Activated naive CD4-positive, alpha-beta T cell (primary cell): ENCODE measurements at places on chromosomes 5 and 9.

GRCh38 chr9:110777196-110777875 is 108.7 kb downstream of the MUSK start:
- DNase-seq, result no peak

GRCh38 chr9:81682797-81683196 is 6.5 kb downstream of the TLE1 start:
- no peak for DNase-seq

DNA sequence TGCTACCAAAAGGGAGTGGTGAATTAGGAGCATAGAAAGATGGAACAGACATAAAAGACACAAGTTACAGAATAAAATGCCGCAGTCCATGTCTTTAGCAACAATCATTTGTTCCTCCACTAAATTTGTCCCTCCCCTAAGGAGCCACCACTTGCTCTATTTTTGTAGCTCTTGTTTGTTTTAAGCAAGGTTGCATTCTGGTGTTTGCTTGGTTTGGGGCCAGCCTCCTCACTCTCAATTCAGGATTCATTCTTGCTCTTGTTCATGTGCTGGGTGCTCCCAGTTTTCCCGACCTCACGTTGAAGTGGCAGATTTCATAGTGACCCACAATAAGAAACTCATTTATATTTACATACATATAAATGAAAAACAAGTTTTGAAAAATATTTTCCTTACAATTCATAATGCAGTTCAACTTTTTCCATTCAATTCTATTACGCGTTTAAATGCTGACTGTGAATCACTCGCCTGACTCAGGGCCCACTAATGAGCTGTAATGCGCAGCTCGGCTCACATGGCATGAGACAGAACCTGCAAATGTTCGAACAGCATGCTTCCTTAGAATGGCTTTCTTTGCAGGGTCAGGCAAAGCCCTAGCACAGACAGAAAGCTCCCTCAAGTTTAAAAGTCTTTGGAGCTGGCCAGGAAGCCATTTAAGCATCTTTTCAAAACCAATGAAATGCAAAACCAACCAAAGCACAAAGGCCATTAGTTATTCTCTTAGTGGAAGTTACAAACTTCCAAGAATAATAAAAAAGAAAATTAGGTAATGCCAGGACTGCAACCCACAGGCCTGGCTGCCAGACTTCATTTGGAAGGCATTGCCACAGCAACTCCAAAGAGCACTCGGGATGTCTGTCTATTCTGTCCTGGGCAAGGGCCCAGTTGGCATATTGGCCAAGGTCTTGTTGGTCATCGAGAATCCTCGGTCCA is 41.7 kb downstream of the RETREG1 start:
- no peak for DNase-seq

GRCh38 chr9:89095761-89096528 is 82.7 kb downstream of the SHC3 start:
- no peak for DNase-seq

DNA sequence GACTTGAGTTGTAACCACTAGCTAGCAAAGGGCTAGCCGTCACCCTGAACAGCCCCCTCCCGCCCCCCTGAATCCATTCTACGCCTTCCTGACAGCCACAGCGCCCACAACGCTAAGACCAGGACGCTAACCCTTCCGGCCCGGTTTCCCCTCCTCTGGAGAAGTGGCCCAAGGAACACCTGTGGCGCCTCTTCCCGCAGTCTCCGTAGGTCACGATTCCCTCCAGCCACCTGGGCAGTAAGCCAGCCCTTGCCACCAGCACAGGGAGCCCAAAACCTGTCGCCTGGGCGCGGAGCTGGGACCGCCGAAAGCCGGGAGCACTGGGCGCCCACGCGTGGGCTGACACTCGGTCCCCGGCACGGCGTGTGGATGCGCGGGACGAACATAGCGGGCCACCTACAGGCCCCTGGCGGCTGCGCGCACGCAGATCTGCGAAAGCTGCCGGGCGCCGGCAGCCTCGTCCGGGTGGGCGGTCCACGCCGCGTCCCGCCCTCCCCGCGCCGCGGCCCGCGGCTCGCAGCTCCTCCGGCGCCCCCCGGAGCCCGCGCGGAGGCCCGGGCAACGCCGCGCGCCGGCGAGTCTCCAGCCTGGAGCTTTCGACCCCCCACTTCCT is 596 bp downstream of the IRF1 start:
- peak; percentile 60 for DNase-seq

DNA sequence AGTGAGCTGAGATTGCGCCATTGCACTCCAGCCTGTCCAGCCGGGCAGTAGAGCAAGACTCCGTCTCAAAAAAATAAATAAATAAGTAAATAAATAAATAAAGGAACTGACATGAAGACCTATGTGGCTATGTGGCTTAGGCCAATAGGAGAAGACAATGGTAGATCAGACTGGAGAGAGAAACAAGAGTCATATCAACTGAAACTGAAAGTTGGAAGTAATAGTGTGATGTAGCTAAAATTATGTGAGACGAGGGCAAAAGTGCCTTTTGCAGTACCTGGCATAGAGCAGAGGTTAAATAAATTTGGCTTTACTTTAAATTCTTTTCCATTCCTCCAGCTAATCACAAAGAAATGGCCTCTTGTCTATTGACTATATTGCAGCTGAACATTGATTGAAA is 7.3 kb downstream of the FBP2 start:
- no peak for DNase-seq

- no peak for DNase-seq
These were observed 109.3 kb upstream of the TMEM161B start for GRCh38 chr5:88377705-88378656.

- DNase-seq, result no peak
These were observed 130.7 kb downstream of the PRKACG start for GRCh38 chr9:68883224-68883623.

DNA sequence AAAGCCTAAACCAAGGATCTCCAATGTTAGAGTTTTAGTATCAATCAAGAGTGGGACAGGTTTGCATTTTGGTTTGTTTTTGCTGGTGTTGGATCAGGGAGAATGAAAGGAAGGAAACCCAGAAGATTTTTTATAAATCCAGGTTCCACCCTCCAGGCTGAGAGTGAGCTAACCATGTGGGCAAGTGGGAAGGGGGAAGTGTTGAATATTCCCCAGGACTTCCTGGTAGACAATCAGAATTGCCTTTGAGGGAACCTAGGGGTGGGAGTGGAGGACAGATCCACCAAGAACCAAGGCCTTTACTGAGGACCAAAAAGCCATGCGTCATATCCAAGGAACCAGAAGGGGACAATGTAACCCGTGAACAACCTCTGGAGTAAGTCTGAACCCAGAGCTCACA is 33.5 kb upstream of the PIK3R1 start:
- DNase-seq, result no peak

DNA sequence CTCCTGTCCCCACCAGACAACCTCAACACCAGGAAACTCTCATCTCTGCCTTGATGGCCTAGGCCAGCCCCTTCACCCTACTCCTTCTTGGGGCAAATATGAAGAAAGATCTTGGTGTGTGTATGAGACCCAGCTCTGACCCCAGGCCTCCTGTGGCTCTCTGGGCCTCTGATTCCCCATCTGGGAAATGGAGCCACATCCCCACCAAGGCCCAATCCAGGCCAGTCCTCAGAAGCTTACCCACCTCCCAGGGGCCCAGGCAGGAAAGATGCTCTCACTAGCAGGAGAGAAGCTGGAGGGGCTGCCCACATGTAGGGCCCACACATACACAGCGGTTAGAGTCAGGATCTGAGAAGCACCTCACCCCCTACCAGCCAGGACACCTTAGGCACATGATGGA is 38.9 kb downstream of the BICD2 start:
- DNase-seq, result no peak

DNA sequence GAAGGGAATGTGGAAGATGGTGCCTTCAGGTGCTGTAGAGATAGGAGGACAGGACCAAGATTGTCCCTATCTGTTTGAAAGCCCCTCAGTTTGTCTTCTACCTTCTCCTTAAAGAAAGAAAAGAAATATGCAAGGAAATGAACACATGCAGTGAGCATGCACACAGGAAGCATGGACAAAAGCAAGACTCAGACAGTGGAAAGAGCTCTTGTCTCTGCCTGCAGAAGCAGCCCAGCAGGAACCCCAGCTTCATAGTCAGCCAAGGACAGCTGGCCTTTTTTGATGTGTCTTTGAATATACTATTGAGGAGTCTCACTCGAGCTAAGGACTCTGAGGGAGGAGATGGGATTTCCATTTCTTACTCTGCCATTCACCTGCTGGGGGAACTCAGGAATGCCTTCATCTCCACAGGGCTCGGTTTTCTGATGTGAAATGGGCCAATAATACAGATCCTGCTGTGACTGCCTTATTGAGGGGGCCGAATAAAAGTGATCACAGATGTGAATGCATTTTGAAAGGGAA is 132.5 kb upstream of the ADRA1B start:
- no peak for DNase-seq

DNA sequence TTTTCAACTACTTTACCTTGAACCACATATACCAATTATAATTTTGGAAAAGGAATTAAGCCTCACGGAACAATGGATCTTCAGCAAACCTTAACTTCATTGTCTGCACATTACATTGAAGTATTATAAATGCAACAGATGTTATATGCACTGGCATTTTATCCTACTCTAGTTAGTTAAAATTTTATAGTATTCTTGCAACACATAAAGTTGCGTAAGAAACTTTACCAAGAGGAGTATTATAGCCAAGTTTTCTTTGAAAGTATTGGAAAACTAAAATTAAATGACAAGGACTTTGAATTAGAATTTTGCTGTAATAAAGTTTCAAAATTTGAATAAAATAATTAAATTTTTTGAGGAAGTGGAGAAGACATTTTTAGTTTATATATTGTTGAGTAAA is 63.4 kb upstream of the SREK1 start:
- no peak for DNase-seq

DNA sequence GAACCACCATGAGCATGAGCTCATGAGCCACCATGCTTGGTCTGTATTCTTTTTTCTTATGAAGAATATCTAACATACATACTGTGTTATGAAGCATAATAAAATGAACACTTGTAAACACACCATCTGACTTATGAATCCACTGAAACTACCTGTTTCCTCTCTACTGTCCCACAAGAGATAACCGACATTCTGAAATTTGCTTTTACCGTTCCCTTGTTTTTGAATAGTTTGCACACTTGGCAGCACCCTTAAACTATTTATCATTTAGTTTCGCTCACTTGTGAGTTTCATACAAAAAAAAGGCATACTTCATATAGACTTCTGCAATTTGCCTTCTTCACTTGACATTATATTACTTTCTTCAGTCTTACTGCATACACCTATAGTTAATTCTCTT is 8.9 kb downstream of the LARS1 start:
- DNase-seq, result no peak

DNA sequence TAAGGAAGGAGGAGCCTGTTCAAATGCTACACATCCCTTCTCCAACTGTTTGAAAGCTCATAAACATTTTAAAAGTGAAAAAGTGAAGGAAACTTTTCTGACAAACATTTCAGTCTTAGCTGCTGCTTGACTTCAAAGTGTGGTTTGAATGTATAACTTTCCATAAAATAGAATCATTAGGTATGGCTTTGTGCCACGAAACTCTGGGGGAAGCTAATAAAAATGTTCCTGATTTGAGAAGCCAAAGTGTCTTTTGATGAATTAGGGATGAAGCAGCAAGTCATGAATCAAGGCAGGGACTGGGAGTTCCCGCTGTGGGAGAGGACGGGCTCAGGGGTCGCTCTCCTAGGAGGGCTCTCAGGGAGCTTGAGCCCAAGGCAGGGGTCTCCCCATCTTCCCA is 15.3 kb downstream of the MVB12B start:
- no peak for DNase-seq

DNA sequence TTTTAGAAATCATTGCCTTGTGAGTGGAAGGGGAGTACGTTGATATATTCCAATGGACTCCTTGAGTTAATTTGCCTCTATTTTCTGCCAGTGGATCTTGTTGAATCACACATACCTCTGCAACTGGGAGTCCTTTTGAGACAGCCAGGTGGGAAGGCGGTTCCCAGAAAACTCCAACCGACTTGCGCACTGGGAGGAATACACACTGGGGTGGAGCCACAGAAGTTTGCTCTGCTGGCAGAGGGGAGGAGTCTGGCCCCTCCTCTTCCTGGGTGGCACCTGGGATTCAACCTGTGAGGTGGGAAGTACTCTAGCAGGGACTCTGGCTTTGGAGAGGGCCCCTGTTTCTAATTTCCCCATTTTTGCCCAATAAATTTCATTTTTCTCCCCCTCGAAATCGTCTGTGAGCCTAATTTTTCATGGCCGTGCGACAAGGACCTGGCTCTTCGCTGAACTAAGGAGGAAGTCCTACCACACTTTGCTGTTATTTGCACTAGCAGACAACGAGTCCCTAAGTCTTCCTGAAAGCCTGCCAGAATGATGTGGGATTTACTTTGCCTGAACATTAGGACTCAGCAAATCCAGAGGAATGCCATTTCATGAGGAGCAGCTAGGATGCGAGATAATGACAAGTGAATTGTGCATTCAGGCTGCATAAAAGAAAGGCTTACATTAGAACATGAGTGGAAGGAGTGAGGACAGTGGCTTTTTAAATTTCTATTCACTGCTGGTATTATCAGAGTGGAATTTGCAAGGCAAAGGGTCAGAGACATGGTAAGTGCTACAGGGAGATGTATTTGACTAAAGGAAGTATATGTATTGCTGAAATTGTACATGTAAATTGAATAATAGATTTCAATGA is 67.2 kb downstream of the PRLR start:
- DNase-seq, result no peak

DNA sequence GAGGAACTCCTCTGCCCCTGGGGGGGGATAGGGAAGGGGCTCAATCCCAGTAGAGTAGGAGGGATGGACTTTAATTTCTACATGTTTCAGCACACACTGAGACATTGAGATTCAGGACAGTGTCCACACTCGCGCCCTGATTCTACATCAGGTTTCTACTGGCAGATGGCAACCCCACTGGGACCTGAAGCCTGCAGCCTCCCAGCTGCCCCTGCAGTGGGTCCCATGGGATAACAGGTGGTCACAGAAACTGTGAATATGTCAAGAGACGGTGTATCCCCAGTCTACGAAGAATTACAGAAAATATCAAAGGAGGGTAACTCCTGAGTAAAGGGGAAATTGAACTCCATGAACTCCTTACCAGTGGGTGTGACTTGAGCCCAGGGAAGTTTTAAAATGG is 2.4 kb upstream of the TERT start:
- DNase-seq, result no peak

DNA sequence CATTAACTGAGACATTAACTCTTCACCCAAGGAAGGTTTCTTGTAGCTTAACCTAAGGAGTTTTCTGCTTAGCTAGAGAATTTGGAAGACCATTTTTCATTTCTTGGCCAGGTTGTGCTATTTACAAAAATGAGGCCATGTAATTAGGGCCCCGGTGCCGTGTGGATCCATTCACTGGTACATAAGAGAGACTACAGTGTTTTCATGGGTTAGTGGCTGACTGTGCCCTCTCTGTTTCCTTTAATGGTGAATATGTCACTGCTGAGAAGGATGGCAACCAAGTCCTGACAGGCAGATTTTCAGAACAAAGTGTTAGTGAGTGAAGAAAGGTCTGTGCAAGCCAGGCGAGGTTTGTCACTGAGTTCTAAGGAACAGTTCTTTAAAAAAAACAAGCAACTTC is 15.4 kb downstream of the MEGF10 start:
- DNase-seq, result no peak
